ENCODE measurements at places on chromosomes 5 and 9.
A peak's percentile ranks its signal among the peaks of the same experiment; 100 is the strongest.

GRCh38 chr9:91586282-91586681, 162.7 kb upstream of the NFIL3 start:
- no peak for DNase-seq

DNA sequence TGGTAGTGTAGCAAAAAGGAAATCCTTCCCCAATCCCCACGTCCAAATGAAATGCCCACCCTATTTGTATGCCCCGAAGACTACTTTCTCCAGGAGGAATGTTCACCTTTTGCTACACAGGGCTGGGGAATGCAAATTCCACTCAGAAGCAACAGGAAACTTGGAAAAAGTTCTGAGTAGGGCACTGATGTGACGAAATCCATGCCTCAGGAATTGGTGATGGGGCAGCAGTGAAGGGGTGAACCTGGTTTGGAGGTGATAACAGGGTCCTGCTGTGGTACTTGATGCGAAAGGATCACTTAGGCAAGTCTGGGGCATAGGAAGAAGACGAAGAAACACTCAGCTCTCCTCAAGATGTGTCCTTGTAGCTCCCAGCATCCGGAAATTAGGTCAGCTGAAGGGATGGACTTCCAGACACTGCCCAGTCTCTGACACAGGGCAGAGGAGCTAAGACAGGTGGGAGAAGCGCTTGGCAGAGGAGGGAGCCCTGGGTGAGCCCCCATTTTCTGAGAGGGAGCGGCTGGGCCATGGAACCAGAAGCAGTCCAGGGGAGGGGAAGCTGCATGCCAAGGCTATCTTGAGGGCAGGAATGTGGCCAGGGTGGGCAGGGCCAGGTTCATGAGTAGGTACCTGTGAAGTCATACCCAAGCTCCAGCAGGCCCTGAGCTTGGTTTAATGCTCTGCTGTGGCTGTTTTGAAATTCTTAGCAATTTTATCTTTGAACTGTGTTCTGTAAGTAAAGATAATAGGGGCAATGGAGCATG, 22.2 kb upstream of the MVB12B start:
- no peak for DNase-seq

- DNase-seq = no peak
Observed at GRCh38 chr5:151056379-151057325, 24.2 kb downstream of the TNIP1 start.

DNA sequence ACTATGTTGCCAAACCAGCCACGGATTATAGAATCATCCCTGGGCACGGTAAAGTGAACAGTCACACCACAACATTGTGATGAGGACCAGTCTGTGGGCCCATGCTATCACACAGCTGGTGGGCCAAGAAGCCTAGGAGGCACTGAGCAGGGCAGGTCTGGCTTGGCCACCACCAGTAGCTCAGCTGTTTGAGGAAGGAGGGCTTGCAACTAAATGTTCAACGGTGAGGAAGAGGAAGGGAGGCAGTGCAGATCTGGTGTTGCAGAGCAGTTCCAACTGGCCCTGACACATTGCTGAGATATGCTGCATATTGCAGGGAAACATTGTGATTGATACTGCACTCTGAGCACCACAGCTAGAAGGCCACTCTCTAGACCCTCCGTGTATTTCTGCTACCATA, 77.9 kb upstream of the ATG10 start:
- DNase-seq = no peak

DNA sequence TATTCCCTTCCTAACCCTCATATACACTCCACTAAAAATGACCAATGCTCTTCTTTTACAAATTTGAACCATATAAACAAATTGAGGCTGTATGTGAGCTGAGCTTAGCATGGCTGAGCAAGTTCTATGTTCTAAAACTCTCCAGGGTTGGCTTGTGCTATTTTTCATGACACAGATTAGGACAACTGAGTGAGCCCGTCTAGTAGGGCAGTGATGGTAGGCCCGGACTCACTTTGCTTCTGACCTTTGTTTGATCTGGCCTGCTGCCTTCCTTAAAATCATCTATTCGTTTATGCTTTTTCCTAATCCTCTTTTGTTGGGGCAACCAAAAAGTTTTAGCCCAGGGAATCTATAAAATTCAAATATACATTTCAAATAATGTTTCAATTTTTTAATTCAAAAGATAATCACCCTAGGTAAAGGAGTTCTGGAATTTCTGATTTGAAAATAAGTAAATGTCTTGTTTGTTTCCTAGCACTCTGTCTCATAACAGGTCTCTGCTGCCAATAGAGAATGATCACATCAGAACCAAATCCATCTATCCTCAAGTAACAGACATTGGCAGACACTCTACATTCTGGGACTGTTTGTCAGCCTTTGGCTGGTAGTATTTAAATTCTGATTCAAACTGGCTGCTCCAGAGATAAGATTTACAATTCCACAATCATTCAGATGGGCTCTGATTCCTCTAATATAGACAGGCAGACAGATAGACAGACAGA, 217.0 kb upstream of the TARS1 start:
- DNase-seq = no peak

DNA sequence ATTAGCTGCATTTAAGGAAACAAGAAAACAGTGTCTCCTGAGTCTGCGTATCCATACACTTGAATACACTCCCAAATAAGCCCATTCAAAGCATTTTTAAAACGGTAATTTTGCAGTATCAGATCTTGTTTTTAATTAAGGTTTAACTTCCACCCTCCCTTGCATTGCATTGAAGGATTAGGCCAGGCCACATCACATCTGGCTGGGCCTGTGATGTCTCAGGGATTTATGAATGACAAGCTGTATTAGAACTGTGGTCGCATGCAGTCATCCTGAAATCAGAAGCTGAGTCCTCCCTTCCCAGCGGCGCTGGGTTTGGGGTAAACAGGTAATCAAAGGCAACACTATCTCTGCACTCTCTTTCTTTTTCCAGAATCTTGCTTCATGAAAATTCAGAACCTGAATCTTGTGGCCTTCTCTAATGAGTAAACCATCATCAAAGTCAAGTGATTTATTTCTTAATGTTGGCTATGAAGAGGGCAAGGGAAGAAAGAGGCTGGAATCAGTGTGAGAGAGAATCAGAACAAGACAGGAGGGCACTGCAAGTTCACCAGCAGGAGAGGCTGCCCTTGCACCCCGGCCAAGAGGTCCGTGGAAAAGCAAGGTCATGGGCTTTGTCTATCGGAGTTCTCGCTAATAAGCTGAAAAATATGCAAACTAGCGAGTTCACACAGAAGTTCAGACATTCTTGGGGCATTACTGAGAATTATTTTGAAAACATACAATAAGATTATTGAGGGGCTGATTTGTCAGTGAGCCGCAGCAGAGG, 80.0 kb upstream of the ZSWIM6 start:
- no peak for DNase-seq

DNA sequence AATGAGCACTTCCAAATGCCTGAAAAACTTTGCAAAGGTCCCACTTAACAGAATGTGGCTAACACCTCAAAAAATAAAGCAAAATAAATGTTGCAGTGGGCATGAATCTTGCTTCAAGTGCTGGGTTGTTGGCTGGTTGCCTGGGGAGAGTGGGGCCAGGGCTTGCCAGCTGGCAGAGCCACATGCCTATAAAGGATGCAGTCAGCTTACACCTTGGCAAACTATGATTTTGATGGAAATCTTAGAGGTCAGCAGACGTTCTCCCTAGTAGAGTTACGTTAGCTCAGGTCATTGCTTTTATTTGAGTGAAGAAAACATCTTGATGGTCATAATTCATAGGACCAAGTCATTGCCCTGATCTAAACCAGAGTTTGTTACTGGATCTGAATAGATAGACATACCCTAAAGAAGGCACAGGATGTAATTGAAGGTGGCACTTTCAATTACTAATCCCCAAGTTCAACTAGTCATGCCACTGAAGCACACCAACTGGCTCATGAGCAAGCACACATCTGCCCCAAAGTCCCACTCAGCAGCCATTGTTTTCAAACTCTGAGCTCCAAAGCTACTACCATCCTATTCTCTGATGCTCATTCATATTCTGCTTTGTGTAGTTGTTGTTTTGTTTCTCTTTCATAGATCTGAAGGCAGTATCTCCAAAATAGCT, 51.2 kb upstream of the ZSWIM6 start:
- DNase-seq = no peak

- no peak for DNase-seq
Observed at GRCh38 chr5:76022611-76023010, 60.6 kb upstream of the SV2C start.

DNA sequence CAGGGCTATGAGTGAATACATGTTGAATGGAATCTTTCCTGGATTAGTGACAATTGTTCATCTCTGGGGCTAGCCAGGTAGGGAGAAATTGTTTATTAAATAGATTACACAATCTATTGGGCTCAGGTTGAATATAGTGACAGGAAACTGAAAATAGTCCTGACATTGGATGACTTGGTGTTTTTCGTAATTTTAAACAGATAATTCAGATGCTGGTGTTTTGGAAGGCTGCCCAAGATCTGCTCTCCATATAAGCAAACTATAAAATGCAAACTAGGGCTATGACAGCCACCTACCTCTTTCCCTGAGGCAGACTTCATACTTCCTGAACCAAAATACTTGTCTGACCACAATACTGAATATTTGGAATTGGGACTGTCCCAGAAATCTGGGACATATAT, 99.1 kb downstream of the ENC1 start:
- no peak for DNase-seq

DNA sequence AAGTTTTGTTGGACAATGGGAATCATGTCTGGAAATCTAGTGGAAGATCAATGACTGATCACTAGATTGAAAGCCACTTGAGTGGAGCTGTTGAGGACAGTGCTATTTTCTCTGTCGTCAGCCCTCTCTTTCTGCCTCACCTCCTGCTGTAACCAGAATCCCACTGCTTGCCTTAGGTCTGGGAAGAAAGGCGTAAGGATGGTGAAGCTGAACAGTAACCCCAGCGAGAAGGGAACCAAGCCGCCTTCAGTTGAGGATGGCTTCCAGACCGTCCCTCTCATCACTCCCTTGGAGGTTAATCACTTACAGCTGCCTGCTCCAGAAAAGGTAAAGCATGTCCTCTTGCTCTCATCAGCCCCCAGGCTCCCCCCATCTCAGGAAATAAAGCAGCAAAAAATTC, 1.1 kb downstream of the NSG2 start:
- no peak for DNase-seq

DNA sequence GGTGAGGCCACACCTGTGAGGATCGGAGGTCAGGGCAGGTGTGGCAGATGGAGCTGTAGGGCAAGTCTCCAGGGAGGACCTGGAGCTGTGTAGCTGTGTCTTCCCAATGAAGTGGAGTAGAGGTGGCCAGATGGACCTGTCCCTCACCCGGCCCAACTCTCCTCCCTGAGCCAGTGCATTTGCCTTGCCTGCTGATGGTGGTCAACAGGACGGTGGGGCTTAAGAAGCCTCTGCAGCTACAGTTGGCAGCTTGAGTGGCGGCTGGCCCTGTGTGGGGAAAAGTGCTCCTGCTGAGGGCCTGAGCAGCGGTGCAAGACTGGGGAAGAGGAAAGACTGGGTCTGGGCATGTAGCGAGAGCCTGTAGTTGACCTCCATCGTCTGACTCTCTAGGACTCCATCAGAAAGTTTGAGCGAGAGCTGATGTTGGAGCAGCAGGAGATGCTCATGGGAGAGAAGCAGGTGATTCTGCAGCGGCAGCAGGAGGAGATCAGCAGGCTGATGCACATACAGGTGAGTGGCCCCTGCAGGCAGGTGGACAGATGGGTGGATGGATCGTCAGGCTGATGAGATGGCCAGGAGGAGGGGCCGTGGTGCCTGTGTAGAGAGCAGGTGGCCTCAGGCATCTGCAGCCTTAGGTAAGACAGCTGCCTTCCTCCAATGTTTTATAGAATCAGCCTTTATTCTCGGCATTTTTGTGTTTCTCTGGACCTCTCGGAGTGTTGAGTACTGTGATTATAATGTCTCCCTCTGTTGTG, 24.9 kb downstream of the PITX1 start:
- DNase-seq = no peak

DNA sequence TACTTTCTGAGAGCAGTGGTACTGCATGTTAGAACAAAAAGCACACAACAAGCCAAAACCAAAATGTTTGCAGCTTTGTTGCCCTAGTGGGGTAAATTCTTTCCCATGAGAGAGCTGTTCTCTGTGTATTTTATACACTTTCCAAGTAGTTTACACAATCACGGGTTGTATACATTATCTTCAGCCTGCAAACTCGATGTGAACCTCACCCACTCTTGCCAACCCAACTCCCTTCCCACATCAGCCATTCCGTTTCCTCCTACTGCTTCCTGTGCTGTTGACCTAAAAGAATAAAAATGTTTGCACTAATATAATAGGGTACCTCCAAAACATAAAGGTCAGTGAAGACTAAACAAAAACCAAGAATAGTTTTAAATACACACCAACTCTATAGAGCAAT, 47.0 kb downstream of the IQGAP2 start:
- no peak for DNase-seq

GRCh38 chr9:81776390-81776789, 87.0 kb upstream of the TLE1 start:
- no peak for DNase-seq

- DNase-seq = no peak
Observed at GRCh38 chr5:96668725-96669124, 6.5 kb downstream of the CAST start.

- DNase-seq = peak; percentile 20
Observed at GRCh38 chr9:128420651-128421481, at the start of gene CERCAM. Gene CERCAM, plus strand, starts transcription at chr9:128420857. Its CDS starts 21 bp downstream, at chr9:128420878.

- no peak for DNase-seq
Observed at GRCh38 chr9:88280816-88281382, 107.3 kb upstream of the SPIN1 start.

DNA sequence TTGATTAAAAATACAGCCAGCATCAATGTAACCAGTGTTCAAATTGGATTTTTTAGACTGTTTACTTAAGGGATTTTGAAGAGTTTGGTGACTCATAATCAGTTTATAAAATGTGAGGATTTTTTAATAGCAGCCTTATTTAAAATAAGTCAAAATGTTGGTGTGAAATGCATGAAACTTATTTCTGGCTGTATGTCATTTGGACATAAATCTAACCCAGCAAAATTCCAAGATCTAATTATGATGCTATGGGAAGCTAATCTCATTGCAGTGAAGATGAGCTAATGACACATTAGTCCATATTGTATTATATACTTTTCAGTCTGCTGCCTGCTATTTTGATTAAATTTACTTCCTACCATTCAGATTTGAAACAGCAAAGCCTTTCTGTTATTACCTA, 140.3 kb downstream of the AOPEP start:
- no peak for DNase-seq
